ENCODE measurements at places on chromosomes 1 and 21.

DNA sequence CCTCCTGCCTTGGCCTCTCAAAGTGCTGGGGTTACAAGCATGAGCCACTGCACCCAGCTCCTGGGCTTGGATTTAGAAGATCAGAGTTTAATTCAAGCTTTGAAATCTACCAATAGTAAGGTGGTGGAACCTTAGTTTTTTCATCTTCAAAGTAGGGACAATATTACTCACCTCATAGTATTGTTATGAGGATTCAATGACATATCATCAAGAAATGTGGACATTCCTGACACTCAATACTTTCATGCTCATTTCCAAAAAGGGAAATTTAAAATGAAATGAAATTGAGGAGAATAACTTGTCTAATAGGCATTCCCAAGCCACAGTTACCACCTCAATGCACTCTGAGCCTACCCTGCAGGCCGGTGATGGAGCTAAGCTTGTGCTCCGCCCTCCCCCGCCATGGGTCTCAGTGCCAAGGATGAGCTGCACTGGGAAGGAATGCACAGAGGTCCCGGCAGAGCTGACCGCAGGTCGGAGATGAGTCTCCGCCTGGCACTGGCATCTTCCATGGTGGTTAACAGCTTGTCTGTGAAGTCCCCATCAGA lies 56.5 kb upstream of the BCAR3 start:
- DNase-seq, result no peak

DNA sequence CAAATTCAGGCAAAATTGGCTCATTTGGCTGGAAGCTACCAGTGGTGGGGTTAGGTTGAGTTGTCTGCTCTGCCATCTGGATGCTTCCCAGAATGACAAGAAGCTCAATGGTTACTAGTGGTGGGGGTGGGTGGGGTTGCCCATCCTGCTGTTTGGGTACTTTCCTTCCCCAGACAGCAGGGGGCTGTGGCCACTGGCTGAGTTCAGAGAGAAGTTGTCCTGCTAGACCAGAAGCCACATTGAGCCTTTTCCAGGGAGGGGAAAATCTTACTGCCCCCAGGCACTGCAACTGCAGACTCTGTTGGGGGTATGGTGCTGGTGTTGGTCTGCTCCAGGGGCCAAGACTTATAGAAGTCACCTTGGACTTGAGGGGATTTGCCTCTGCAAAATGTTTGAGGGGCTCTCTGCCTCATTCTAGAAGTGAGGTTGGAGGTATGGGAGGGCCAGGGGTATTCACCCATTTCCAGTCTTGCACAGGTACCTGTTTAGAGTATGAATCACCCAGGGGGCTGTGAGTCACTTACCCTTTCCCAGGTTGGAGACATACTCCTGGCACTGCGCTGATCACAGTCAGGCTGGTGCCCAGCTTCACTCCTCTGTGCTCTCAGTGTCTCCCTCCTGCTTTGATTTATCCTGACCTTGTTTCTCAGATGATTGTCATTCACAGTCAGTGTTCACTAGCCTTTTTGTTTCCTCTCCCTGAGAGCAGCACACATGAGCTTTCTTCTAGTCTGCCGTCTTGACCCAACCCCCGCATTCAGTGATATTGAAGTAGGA lies 89.1 kb upstream of the NEGR1 start:
- no peak for DNase-seq

DNA sequence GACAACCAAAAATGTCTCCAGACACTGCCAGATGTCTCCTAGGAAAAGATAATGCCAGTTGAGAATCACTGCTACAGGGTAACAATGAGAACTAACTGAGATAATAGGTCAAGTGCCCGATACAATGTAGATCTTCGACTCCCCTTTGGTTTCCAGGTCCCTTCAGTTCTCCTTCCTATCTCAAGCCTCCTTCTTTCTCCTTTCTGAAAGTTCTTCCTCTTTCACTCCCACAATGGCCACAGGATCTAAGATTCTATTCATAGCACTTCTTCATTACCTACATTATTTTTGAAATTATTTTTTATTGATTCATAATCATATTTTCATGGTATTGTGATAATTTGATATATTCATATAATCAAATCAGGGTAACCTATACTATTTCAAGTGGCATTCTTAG lies 6.3 kb downstream of the PFDN2 start:
- no peak for DNase-seq

- DNase-seq, result no peak
Measured at GRCh38 chr1:92504291-92505014, 17.7 kb upstream of the GFI1 start.

DNA sequence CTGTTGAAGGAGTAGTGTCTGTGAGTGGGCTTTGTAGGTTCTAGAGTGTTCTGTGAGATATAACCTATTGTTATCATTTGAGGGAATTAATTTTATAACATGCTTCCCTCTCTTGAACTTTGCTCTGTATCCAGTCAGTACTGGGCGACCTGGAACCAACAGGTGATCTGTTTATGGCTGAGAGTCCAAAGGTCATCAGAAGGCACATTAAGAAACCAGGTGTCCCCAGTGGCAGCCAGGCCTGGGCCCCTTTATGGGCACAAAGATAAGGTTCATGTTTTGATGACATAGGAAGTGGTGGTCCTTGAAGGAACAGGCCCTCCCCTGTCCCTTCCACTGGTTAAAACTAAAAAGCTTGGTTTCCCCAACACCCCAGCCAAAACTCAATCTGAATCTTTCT lies 61.1 kb downstream of the FHAD1 start:
- DNase-seq, result no peak

- no peak for DNase-seq
Measured at GRCh38 chr1:9665193-9665592, 13.7 kb downstream of the PIK3CD start.

DNA sequence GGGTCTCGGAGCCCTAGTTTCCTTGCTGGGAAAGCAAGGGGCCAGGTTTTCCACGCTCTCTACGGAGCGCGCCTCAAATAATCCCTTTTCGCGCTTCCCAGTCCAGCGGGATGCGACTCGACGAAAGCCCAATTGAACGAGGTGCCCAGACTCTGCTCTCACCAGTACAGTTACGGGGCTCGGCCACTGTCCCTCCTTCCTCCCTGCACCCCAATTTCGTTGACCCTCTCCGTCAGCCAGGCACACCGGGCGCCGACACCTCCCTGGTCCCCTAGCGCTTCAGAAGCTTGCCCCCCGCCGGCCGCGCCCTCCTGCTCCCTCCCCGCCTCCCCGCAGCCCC lies 389 bp downstream of the SEMA6C start:
- no peak for DNase-seq

DNA sequence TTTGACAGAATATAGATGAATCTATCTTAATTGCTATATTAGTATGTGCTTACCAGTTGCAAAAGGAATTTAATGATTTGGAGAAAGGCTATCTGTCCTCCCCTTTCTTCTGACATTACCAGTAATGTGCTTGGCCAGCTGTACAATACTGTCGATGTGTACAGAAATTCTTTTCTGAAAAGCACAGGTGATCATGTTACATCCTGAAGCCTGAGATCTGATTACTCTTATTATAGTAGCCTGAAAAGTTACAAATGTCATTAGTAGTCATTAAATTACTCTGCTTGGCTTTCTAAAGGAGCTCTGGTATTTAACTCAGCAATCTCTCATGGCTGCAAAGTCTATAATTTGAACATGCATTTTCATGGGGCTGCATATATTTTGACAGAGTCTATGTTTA lies 209.8 kb downstream of the PTPRC start:
- DNase-seq, result no peak

GRCh38 chr1:245685111-245685810 lies 530.5 kb downstream of the KIF26B start:
- DNase-seq, result no peak

DNA sequence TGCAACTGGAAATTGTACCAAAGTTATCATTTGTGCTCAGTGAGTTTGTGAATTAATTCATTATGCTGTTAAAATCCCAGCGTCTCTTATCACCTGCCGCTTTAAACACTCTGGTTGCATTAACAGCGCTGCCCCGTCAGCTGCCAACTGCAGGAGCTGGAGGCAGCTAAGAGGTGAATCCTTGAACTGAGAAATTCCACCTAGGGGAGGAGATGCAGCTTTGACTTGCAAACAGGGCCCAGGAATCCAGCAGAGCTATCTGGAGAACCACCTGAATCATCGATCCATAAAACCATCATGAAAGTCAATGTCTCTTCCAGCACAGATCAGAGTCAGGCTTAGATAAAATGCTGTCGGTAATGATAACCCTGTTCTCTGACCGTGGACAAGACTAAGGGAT lies 140.7 kb upstream of the PTBP2 start:
- DNase-seq, result no peak

GRCh38 chr1:186409091-186409490 lies 33.5 kb downstream of the ODR4 start:
- no peak for DNase-seq

DNA sequence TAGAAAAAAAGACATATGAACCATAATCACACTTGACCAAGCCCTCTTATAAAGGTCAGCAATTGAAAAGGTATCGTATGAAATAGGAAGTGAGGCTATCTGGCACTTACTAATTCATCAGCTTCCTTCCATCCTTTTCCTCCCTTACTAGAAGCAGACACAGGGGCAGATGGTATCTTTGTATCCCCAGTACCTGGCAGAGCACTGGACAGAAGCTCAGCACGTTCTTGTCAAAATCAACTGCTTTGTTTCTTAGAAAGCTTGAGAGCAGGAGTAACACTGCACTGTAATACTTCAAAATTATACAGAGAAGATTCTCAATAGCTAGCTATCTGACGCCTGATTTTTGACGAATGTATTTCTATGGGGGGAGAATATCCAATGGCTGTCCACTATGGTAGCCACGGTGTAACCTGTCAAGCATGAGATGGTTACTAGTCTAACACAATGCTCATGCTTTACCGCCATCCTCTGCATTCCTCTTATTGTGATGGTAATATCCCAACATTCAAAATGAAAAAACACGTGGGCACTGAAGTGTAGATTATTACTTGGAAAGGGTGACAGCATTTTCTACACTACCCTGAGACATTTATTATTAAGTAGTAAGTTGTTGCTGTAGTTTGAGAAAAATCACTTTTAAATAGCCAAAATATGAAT lies 175.6 kb downstream of the SIPA1L2 start:
- no peak for DNase-seq

DNA sequence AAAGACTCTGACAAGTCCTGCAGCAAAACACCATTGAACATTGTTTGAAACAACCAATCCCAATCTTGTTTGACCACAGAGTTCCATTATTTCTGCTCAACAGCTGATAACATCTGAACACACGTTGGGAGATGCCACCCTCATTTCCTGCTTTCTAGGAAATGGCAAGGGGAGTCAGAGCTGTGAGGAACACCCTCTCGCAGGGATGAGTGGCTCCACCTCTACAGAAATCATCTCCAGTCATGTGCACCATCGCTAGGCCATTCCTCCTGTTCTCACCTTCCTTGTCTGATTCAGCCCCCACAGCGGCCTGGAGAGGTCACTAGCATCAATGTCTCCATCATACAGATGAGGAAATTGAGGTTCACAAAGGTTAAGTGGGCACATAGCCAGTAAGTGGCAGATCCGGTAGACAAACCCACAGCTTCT lies 22.4 kb upstream of the RUNX3 start:
- no peak for DNase-seq

DNA sequence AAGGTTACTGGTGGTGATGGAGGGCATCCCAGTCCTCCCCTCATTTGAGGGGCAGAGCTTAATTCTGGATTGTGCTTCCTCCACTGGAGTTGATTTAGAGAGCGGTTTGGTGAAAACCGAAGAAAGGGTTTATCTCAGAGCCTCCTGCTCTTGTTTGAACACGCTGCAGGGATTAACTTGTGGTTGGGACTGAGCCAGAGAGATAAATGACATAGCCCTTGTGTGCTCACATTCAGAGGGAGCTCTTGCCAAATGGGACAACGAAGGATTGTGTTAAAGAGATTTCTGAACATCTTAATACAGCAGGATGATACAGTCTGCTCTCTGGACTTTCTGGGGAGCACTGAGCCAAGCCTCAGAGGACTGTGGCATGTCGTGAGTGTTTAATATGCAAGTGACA lies 308.2 kb downstream of the DISC1 start:
- DNase-seq, result no peak

DNA sequence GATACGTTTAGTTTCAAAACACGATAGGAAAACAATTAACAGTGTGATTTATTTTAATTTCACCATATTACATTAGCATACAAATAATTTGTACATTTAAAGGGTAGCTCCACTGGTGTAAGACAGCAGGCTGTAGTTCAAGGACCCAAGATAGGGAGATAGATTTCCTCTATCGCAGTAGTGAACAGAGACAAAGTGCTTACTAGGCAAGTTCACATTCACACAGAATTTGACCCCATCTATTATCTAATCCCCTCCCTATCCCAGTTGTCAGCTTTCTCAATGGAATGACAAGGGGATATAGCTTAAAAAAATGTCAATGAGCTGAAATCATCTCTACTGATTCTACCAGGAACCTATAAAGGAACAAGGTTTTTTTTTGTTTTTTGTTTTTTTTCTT lies 31.2 kb downstream of the MGST3 start:
- DNase-seq, result no peak

GRCh38 chr1:200454425-200454824 lies 44.6 kb upstream of the ZNF281 start:
- no peak for DNase-seq

DNA sequence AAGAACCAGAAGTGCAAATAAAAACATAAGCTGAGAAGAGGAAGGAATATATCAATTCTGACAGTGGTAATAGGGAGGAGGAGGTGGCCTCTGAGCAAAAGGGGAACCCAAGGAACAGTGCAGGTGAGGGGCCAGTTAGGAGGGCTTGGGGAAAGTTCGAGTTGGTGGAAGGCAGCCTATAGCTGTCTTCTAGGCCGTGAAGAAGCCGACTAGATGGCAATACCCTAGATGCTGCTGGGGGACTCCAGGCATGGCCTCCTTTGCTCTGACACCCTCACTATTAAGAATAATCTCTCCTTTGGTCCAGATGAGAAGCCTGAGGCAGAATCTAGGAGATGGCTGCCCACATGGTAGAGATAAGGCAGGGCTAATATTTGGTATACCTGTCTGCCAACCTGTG lies 351.1 kb upstream of the PLXNA2 start:
- DNase-seq, result no peak

GRCh38 chr1:154565876-154566275 lies 1.7 kb upstream of the CHRNB2 start:
- no peak for DNase-seq

GRCh38 chr1:59997479-59998115 lies 71.0 kb upstream of the CYP2J2 start:
- DNase-seq, result no peak

- no peak for DNase-seq
Measured at GRCh38 chr1:51241119-51241518, 5.0 kb downstream of the RNF11 start.

DNA sequence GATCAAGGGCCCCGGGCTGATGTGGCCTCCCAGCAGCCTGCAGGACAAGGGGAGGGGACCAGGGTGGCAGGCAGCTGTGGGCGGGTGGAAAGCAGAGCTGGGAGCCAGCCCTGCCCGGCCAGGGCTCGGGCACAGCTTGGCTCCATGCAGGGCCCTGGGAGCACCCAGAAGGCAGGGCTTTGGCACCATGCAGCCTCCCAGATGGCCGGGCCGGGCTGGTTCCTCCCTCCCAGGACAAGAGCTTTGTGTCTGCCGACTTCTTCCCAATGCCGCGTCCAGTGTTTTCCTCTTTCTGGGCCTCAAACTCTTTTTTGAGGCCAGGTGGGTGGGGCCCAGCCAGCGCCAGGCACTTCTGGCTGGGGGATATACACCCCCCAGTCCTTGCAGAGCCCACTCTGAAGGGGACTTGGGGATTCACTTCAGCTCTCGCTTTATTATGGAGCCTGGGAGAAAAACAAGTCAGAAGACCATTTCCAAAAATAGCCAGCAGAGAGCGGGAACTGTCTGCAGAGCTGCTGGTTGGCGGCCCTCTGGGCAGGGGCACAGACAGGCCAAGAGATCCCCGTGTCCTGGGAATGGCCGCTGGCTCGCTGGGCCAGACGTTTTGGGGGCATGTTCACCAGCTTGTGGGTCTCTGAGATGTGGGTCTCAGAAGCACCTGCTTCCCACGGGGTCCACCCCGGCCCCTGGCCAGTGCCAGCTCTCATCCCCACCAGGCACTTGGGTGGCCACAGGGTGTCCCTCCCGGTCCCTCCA lies 103.8 kb upstream of the ARHGEF16 start:
- no peak for DNase-seq

Measured in activated CD4-positive, alpha-beta T cell treated with anti-CD3 and anti-CD28 coated beads, Interleukin-2, amount 50 U/mL, for 4 hours (primary cell).